ENCODE measurements at places on chromosomes 11 and 22.

- no peak for DNase-seq
Observed at GRCh38 chr22:23255506-23256170, 75.3 kb downstream of the BCR start.

GRCh38 chr11:111538407-111539114 is 2.0 kb upstream of the LAYN start:
- no peak for DNase-seq

GRCh38 chr11:16793511-16793910 is 55.1 kb downstream of the C11orf58 start:
- no peak for DNase-seq

- DNase-seq: no peak
Observed at GRCh38 chr22:35631597-35631996, 14.5 kb upstream of the MB start.

- peak; percentile 77 for DNase-seq
Observed at GRCh38 chr11:22624742-22625447, 728 bp downstream of the FANCF start.
